Cerebellar cortex (tissue), 1 donor: ENCODE measurements at places on chromosomes 2 and 18.

- peak; percentile 22 for DNase-seq
These were observed 395.2 kb downstream of the BCL11A start for GRCh38 chr2:60158262-60158661.

DNA sequence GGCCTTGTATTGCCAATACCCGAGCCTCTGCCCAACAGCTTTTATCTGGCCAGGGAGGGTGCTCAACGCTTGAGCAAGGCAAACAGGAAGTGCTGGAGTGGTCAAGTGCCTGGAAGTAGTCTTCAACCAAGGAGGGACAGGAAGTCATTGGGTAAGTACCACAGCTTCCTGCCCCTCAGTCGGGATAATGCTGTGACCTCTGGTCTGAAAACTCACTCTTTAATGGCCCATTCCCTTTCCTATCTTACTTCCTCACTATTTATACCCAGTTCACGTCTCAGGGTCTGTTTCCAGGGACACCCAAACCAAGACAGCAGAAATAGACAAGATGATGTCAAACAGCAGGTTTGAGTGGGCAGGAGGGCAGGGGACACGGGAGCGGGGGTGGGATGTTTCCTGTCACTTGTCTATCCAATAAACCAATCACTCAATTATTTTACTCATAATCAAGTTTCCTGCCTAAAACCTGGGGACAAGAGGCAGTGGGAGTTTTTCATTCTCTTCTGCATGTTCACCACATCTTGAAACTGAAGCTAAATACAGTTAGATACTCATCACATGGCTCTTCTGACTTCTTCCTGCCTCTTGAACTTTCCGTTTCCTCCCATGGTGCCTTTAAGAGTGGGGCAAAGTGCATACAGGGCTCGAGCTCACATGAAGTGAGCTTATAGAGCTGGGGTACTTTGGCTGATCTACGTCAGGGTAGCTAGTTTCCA lies 68.9 kb upstream of the CAB39 start:
- DNase-seq: no peak

DNA sequence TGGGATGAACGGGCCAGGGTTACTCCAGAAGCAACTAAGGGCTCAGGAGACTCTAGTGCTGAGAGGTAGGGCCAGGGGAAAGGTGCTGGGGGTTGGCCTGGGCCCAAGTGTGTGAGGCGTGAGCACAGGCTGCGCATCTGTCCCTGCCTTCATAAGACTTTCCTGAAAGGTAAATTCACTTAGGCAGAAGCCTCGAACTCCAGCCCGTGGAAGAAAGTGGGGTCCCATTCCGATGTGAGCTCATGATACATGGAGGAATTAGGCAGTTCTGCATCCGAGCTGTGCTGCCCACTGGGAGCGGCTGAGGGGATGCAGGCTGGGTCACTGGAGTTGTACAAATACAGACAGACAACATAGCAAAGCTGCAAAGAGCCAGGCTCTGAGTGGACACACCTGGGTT lies 16.2 kb downstream of the PARD6G start:
- DNase-seq: no peak

DNA sequence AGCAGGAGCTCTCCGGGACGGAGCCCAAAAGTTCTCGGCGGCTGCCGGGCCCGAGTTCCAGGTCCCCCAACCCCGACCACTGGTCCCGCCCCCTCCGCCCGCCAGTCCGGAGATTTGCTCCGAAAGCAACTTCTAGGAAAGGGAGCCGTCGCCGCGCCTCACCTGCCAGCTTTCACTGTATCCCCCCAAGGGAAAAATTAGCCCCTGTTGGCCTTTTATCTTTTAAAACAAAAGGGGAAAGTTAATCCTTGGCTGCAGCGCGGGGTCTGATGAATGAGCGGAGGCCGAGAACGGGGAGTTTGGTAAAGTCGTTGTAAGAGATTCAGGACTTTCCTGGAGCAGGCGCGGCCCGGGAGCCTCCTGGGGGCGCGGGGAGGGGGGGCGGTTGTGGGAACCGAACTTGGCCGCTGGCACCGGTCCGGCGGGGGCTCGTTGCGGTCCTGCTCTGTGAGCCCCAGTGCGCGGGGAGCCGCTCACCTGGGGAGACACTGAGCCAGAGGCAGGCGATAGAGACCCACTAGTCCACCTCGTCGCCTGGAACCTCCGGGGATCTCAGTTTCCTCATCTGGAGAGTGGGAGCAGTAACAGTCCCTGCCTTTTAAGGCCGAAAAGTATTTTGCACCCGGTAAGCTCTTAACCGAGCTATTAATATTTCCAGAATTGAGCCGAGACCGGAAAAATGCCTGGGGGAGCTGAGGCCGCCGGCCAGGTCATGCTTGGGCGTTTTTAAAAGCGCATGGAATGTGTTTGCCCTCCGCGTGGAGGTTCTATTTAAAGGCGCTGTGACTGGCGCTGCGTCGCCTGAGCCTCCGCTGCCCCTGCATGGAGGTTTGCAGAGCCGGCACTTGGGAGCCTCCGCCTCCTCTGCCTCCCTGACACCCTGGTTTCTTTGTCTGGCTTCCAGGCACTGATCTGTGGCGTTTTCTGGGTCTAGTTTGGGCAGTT lies 1.1 kb downstream of the EFHD1 start:
- DNase-seq: no peak

- no peak for DNase-seq
These were observed 1.2 kb upstream of the MAPRE3 start for GRCh38 chr2:26969077-26969844.

DNA sequence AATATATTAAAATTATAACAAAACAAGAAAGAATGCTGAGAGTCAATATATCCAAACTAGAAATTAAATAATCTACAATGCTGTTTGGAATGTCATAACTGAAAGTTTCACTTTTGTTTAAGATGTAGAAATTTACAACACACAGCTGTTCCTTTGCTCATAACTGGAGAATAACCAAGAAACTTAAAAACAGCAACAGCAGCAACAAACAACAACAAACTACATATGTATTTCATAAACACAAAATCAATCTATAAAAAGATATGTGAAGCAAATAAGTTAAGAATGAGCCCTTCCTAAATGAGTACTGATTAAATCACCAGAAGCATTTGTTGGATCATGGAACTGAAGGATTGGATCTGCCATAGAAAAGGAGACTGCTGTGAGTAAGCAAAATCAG lies 456.5 kb upstream of the ZNF804A start:
- no peak for DNase-seq

GRCh38 chr18:27017901-27018500 lies 152.5 kb upstream of the AQP4 start:
- DNase-seq: peak; percentile 12

DNA sequence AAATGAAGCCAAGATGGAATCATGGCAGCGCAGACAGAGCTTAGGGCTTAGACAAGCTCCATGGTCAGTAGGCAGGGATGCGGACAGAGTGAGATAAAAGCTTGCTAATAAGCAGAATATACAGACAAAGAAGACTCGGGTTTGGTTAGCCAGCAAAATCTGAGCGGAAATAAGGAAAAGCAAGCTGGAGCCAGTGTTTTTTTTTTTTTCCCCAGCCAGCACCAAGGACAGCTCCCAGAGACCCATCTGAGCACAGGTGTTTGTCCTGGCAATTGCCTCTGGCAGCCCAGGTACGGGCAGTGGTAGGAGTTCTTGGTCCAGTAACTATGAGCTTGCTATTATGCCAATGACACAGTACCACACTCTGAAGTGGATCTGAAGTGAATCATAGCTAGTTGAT lies 187.6 kb downstream of the ADCYAP1 start:
- no peak for DNase-seq

- peak; percentile 41 for DNase-seq
These were observed 310.6 kb downstream of the ZNF804A start for GRCh38 chr2:184908966-184909365.

- DNase-seq: no peak
These were observed 60.8 kb downstream of the RHOB start for GRCh38 chr2:20507711-20508110.
